ENCODE measurements at places on chromosomes 2 and 18. TPM values are rescaled to one million over a fixed set of nuclear protein-coding genes. Genes with fewer than 3 reads are reported as not detected.

The SCN2A gene
- total RNA-seq, result not detected

The REG1B gene
- not detected for total RNA-seq

The COL4A3 gene
- 3.0 TPM for total RNA-seq

The VWC2L gene
- not detected for total RNA-seq

The CPS1 gene
- 12.8 TPM for total RNA-seq
